RCC 7860 (cell line): ENCODE measurements at places on chromosomes 3 and 15.

- DNase-seq: no peak
Observed at GRCh38 chr15:32919749-32920414, 202.1 kb downstream of the GREM1 start.

DNA sequence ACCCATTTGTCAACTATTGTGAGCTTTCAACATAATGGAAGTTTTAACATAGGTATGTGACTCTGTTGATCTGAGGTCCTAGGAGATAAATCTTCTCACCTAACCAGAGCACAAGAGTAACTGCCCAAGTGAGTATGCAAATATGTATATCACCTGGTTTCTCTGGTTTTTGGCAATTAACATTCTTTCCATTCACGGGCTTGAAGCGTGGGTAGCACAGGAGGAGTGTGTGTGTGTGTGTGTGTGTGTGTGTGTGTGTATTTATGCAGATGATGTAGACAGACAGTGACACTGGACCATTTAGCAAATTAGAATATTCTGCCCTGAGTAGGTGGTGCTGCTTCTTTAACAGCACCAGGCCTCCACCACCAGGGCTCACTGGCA lies 15.0 kb downstream of the EPHB1 start:
- no peak for DNase-seq

DNA sequence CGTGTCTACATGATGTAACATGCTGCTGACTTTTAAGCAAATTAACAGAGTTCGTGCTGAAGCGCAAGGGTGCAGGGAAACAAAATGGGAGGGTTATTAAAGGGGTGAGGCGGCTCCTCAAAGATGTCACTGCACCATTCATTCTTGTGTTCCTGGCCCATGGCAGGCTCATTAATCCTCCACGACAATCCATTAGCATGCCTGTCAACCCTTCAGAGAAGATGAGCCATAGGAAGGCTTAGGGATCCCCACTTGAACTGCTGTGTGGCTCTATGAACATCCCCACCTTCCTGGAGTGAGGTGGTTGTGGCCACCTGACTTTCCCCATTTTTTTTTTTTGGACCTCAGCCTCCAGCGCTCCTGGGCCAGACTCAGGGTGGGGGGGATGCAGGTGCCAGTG lies 45.8 kb downstream of the IGF1R start:
- no peak for DNase-seq

- DNase-seq: no peak
Observed at GRCh38 chr3:19074257-19074900, 73.9 kb upstream of the KCNH8 start.

DNA sequence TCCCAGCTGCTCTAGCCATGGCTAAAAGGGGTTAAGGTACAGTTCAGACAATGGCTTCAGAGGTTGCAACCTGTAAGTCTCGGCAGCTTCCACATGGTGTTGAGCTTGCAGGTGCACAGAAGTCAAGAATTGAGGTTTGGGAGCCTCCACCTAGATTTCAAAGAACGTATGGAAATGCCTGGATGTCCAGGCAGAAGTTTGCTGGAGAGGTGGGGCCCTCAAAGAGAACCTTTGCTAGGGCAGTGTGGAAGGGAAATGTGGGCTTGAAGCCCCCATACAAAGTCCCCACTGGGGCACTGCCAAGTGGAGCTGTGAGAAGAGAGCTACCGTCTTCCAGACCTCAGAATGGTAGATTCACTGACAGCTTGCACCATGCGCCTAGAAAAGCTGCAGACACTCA lies 73.7 kb downstream of the STT3B start:
- DNase-seq: no peak

GRCh38 chr3:179970746-179971145 lies 66.0 kb downstream of the PEX5L start:
- DNase-seq: no peak

DNA sequence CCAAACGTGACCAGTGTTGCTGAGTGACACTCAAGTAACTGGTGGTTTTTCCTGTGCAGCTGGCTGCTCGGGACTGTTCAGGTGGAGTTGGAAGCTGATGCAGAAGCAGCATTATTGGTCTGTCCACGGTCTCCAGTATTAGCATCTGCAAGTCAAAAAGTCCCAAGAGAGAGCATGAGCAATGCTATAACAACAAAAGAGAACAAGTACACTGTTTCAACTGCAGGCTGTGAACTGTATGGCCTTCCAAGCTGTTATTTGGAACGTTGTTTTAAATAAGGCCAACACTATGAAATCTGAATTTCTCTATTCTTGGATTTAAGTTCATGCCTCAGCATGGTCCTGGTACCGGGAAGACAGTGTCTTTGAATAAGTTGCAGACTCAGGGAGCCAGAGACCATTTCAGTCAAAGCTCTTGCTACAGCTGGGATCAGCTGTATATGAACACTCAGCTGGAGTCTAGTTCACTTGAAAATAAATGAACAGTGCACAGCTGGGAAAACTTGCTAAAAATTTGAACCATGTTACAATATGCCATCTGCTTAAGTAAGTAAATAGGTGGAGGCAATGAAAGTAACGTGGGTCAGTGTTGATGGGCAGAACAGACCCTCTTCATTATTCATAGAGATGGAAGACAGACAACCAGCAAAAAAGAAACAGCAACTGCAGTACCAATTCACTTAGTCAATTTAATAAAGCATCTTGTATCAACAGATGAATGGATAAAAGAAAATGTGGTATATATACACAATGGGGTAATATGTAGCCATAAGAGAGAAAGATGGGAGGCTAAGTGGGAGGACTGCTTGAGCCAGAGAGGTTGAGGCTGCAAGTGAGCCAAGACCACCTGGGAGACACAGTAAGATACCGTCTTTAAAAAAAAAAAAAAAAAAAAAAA lies 45.1 kb downstream of the NR1I2 start:
- DNase-seq: no peak

DNA sequence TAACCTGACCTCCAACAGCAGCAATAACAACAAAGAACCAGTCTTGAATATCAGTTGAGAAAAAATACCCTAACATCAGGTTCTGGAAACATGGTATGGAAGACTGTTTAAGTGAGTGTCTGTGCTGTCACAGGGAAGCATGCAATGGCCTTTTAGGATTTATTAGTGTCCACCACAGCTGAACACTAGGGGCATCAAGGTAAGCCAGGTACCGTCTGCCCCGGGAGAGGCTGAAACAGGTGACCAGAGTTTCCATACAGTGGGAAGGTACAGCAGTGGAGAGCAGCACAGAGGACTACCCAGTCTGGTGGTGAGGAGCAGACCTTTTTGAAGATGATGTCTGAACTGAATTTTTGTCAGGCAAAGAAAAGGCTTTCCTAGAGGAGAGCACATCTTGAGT lies 18.4 kb downstream of the ZDHHC23 start:
- no peak for DNase-seq
